ENCODE measurements at places on chromosomes 1 and 21. TPM values are rescaled to one million over a fixed set of nuclear protein-coding genes. Genes with fewer than 3 reads are reported as not detected.

Gene SELL
- total RNA-seq = 1.4 TPM

Gene SPRR2F
- total RNA-seq = 54.4 TPM

Gene OR10K2
- total RNA-seq = not detected

- no peak for DNase-seq
These were observed 83.8 kb downstream of the TMEM53 start for GRCh38 chr1:44590475-44590874.

DNA sequence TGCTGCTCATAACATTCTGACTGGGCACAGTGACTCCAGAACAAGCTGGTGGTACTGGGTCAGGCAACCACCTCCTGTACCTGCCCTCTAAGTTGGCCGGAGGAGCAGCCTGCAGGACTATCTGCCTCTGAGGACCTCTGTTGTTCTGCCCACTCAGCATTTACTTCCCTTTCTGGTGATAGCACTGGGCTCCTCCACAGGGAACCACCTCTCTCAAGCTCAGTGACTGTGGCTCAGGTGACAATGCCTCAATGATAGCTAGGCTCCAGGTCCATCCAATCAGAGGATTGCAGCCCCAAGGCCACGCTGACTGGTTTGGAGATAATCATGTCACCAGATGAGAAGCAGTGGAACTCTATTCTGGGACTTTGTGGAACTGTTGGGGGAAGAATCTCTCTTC, 15.8 kb downstream of the SLC41A1 start:
- no peak for DNase-seq

- no peak for DNase-seq
These were observed 32.4 kb downstream of the ITPKB start for GRCh38 chr1:226706684-226707083.

GRCh38 chr1:116737855-116738321, 16.3 kb upstream of the CD2 start:
- no peak for DNase-seq

GRCh38 chr1:226181996-226182714, 4.4 kb downstream of the ACBD3 start:
- DNase-seq = no peak

- no peak for DNase-seq
These were observed 18.5 kb downstream of the FAM89A start for GRCh38 chr1:231021540-231022031.

DNA sequence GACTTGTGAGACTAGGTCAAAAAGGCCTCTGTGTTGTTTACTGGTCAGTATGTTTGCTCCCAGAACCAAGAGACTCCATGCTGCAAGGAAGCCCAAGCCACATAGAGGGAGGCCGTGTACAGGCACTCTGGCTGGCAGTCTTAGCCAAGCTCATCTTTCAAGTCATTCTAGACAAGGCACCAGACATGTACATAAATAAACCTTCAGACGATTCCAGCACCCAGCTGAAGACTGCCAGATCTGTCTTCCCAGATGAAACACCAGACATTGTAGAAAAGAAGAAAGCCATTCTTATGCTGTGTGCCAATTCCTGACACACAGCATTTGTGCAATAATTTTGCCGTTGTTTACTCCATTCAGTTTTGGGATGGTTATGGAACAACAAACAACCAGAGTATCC, 595.5 kb downstream of the KIF26B start:
- no peak for DNase-seq

DNA sequence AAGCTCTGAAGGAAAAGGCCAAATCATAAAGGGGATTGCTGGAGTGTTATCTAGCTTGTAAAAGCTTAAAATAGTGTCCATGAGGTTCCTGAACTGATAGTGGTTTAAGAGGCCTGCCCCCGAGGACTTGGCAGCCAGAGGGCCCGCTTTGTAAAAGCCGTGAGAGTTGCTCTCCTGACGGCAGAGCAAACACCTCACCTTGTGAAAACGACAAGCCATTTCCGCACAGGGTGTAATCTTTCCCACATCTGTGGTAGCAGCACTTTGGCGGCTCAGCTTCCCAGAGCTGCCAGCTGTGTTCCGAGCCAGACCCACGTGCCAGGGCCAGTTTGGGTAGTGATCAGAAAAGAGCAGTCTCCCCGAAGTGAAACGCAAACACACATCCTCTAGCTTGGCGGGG, 37.0 kb downstream of the SERBP1 start:
- no peak for DNase-seq
